ENCODE measurements at places on chromosomes 5 and 9. TPM values are rescaled to one million over a fixed set of nuclear protein-coding genes. Genes with fewer than 3 reads are reported as not detected.

Gene SPATA24
- 2.9 TPM for total RNA-seq

Gene FBN2
- total RNA-seq, result 0.22 TPM

Gene PCDHB9
- 3.1 TPM for total RNA-seq

Gene NEUROG1
- not detected for total RNA-seq

Gene CEMIP2
- 139 TPM for total RNA-seq

Gene BASP1
- 34.6 TPM for total RNA-seq

Gene SCGB3A1
- total RNA-seq, result 940 TPM

Gene FOXD4L3
- 0.61 TPM for total RNA-seq

Gene PCDHGC5
- 11.5 TPM for total RNA-seq

Gene C9
- total RNA-seq, result not detected

Gene IFNE
- total RNA-seq, result not detected

Gene SLC27A6
- total RNA-seq, result 0.30 TPM

Gene TPPP
- total RNA-seq, result 14.3 TPM

Gene NTRK2
- 3.1 TPM for total RNA-seq

Gene APBA1
- 4.1 TPM for total RNA-seq

Gene KIF4B
- 0.30 TPM for total RNA-seq

Gene CORO2A
- 13.2 TPM for total RNA-seq

Gene IL7R
- 92.0 TPM for total RNA-seq

Gene ASPN
- 3.2 TPM for total RNA-seq

Gene GLDC
- total RNA-seq, result 1.4 TPM

Gene UGT3A2
- not detected for total RNA-seq

Gene CDHR2
- 0.34 TPM for total RNA-seq

Gene PPP3R2
- not detected for total RNA-seq

Gene ANKRD31
- total RNA-seq, result not detected

Gene JAKMIP2
- total RNA-seq, result 5.7 TPM

Gene CNTNAP3
- total RNA-seq, result 8.5 TPM

Gene PCDHGA6
- 3.0 TPM for total RNA-seq

Gene IARS1
- 39.0 TPM for total RNA-seq

Gene DBH
- not detected for total RNA-seq

Gene LCN12
- total RNA-seq, result 0.89 TPM

Gene BSPRY
- 7.5 TPM for total RNA-seq

Gene RFX3
- total RNA-seq, result 32.0 TPM

Gene RHOBTB3
- 60.5 TPM for total RNA-seq

Gene CCNI2
- total RNA-seq, result 0.26 TPM

Gene CDH12
- total RNA-seq, result not detected

Gene PCA3
- not detected for total RNA-seq

Gene AHRR
- 4.6 TPM for total RNA-seq

Gene ZNF454
- total RNA-seq, result 0.83 TPM

Gene SLC36A2
- total RNA-seq, result not detected

Gene ANKRD18A
- total RNA-seq, result 0.67 TPM

Gene GNA14
- total RNA-seq, result 15.0 TPM

Gene GCNT1
- total RNA-seq, result 15.7 TPM

Gene OLFML2A
- total RNA-seq, result 11.2 TPM

Gene STK32A
- 12.8 TPM for total RNA-seq

Gene C1QTNF2
- 0.61 TPM for total RNA-seq

Gene GRIA1
- total RNA-seq, result 9.0 TPM

Gene IFNB1
- not detected for total RNA-seq

Gene CRHBP
- 0.63 TPM for total RNA-seq

Gene ROPN1L
- total RNA-seq, result 16.7 TPM

Gene SERINC5
- 31.8 TPM for total RNA-seq

Gene DMRT3
- total RNA-seq, result not detected

Gene TAF11L2
- not detected for total RNA-seq
